ENCODE measurements at places on chromosomes 5 and 9.

DNA sequence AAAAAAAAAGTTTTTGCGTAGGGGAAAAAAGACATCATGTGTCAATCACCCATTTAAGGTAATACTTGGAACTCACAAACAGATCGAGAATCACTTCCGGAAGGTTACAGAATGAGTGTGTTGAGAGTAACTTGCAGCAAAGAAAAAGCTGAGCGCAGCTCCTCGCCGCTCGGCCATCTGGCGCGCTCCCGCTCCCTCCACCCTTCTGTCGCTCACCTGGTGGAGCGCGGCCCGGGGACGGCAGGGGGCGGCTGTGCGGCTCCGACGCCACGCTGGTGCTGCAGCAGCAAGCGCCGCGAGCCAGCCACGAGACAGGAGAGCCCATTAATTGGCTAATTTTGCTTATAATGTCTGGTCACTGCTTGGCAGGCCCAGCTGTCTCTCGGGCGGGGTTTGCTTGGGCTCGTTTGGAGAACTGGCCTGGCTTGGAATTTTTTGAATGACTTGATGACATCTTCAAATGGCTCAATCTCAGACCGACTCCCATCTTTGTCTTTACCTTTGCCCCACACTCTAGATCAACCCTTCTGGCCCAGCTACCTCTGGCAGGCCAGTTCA is 601.8 kb downstream of the CCDC171 start:
- DNase-seq: no peak

- no peak for DNase-seq
Observed at GRCh38 chr9:125631391-125632085, 75.5 kb downstream of the MAPKAP1 start.

- DNase-seq: no peak
Observed at GRCh38 chr5:88660947-88661805, 221.8 kb downstream of the MEF2C start.

DNA sequence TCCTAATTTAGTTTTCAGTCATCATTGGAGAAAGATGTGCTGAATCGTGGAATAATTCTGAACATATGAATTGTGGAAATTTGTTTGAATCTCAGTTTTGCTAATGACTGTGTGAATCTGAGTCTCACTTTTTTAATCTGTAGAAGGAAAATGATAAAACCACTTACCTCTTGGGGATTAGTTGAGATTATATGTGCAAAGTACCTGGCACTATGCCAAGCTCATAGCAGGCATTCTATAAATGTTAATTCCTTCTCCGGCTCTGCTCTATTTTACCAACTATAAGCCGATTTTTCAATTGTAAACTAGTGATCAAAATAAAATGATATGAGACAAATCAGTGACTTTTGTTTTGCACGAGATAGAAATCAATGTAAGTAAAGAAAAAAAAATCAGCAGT is 290.8 kb downstream of the TRPM3 start:
- DNase-seq: no peak

- DNase-seq: no peak
Observed at GRCh38 chr5:148556835-148557234, 97.5 kb downstream of the HTR4 start.

GRCh38 chr5:157568720-157569119 is 6.9 kb downstream of the ADAM19 start:
- DNase-seq: no peak

DNA sequence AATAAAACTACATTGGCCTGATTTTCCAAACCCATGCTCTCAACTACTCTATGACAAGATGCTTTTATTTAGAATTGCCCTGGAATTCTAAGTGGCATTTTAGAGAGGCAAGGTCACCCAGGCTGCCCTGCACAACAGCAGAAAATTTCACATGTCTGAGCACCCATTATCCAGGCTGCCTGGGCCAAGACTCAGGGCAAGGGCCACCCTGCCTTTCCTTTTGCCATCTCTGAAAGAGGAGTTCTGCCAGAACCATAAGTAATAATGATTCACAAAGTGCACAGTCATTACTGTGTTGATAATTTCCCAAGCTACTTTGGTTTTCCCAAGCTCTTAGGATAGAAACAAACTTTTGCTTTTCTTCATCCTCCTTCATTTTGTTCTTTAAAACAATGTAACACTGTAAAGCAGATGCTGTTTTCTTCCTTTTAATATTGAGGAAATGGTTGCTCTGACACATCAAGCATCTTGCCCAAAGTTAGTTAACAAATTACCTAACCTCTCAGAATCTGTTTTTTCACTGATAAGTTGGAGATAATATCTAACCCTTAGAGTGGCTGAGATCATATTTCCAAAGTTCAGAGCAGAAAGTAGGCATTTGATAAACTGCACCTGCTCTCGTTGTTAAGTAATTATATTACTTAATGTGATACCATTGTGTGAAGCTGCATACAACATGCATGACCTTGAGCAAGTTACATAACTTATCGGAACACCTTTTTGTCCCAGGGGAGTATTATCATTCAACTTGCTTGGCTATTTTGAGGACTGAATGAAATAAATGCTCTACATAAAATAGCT is 325.6 kb downstream of the PRELID2 start:
- no peak for DNase-seq

GRCh38 chr9:89593727-89594427 is 10.9 kb upstream of the GADD45G start:
- DNase-seq: no peak

DNA sequence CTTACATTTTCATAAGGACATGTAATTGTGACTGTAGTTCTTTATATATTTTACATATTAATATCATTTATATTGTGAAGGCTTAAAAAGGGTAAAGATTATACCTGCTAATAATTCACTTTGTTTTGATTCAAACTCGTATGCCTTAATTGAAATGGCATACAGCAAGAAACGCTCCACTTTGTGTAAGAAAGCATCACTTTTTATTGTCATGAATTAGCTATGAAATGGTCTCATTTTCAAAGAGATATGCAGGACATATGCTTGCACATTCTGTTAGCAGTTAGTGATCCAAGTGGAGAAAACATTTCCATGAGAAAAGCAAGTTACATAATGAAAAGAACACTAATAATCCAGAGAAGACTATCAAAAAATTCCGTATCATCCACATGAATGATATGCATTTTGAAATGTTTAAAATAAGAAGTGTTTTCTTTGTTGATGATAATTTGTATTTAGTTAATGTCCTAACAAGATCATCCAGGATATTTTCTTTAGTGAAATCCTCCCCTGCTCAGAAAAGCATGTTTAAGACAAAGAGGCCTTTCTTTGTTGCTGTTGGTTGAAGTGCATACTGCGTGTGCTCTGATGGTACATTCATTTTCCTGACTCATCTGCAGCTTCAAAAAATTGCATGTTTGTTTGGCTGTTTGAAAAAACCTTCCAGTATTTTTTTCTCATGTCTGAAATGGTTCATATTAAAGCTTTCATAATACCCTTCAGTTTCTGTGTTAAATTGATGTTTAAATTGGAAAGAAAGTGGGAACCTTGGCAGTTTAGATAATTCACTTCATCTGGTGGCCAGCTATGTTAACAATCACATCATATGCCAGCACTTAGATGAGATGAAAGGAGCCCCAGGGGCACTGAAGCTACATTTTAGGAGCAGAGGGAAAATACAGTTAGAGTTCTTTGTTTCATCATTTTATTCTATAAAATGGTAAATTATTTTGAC is 242.2 kb downstream of the CSNK1G3 start:
- no peak for DNase-seq
